ENCODE measurements at places on chromosomes 3 and 15.

GRCh38 chr3:195197765-195198425 lies 73.1 kb downstream of the XXYLT1 start:
- peak; percentile 90 for DNase-seq

GRCh38 chr15:59701880-59702279 lies 12.8 kb upstream of the BNIP2 start:
- no peak for DNase-seq

DNA sequence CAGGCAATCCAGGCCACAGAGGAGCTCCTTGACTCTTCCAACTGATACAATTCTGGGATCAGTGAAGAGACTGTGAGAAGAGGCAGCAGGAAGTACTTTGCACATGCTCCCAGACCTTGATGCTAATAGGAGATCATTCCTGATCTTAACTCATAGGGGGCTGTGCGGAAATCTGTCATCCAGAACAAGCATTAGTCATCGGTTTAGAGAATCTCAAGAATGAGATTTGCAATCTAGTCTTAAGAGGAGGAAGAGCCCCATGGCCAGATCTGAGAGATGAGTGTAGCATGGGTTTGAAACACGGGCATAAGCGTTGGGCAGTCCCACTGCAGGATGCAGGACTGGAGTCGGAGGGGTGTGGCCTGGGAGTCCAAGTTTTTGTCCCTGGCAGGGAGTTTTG lies 1081.1 kb downstream of the NAALADL2 start:
- no peak for DNase-seq

- no peak for DNase-seq
These were observed 23.2 kb downstream of the CFAP92 start for GRCh38 chr3:128970740-128971047.

DNA sequence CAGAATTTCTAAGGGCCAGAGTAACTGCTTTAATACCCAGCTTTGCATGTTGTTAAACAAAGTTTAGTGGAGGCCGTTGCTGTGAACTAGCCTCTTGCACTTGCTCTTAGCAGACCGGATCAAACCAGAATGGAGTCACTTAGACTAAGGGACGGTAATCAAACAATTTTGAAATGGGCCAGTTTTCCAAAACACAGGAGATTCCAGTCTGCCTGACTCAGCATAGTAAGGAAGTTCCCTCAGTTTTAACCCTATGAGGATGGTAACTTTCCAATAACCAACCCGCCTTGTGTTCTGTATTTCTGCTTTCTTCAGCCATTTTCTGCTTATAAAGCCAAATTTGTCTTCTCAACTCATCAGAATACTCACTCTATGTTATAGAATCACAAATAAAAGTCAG lies 77.2 kb upstream of the WDR72 start:
- no peak for DNase-seq

DNA sequence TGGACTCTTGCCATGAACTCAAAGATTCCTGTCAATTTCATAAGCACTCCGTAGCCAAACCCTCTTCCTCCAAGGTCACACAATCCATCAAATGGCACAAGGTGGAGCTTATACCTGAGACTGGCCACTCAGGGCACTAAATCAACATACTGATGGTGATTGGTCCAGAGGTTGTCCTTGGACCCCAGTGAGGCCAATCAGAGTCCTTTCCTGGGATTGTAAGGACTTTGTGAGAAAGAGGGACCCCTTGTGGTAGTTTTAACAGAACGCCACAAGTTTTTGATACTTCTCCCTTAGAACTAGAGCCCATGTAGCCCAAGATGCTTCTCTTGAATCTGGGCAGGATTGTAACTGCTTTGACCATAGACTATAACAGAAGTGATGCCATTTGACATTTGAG lies 44.4 kb upstream of the LARS2 start:
- DNase-seq, result no peak
